ENCODE measurements at places on chromosomes 7 and 10.

GRCh38 chr10:88147000-88147798, 283.8 kb downstream of the PTEN start:
- DNase-seq, result no peak

DNA sequence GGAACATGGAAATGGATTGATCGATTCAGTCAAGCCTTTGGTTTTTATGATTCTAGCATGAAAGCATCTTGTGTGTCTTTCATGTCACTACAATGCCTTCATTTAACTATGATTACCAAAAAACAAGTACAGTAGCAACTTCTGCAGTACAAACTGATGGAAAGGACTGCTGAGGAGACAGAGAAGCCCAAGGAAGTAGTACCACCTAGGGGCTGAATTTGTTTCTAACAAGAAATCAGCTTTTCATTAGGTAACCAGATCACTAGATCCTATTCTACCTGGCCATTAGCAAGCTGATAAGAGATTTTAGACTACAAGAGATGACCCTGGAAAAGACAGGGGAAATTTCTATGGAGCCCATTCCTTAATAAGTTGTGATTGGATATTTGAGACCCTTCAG, 3.2 kb upstream of the IFIT1 start:
- no peak for DNase-seq

DNA sequence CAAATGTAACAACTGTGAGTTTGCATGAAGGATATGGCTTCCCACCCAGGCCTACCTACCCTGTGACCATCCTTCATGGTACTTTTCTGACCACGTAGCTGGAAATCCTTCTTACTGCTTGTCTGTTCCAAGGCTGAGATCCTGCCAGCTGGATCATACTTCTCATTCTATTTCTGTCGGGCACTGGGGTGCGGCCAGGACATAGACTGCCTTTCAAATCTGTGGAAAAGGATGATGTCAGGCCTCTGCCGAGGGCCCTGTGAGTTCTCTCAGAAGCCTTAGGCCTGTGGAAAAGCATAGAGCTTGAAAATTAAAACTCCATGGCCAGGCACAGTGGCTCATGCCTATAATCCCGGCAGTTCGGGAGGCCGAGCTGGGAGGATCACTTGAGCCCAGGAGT, 10.0 kb downstream of the VWC2 start:
- DNase-seq, result no peak

- no peak for DNase-seq
Measured at GRCh38 chr10:114471906-114472876, 67.9 kb upstream of the AFAP1L2 start.
